ENCODE measurements at places on chromosomes 5 and 9.
A peak's percentile ranks its signal among the peaks of the same experiment; 100 is the strongest.

DNA sequence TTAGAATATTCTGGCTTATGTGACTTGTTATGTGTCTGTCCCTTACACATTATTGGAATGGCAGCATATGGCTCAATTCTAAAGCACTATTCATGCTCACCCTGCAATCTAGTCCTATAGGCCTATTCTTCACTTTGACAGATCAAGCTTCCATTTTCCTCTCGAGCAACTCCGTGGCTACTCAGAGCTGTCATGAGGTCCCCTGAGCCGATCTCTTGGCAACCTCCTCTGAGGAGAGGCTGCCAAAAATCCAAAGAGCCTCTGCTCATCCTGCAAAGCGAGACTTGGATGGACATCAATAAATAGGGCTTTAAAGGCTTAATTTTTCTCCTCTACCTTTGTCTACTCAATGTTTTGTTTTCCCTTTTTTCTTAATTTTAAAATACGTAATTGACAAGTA, 163.8 kb downstream of the GABRB2 start:
- DNase-seq, result no peak

- peak; percentile 23 for DNase-seq
Observed at GRCh38 chr9:72675586-72675985, 154.2 kb downstream of the TMC1 start.

GRCh38 chr5:63211448-63212132, 633.0 kb downstream of the LRRC70 start:
- DNase-seq, result no peak

DNA sequence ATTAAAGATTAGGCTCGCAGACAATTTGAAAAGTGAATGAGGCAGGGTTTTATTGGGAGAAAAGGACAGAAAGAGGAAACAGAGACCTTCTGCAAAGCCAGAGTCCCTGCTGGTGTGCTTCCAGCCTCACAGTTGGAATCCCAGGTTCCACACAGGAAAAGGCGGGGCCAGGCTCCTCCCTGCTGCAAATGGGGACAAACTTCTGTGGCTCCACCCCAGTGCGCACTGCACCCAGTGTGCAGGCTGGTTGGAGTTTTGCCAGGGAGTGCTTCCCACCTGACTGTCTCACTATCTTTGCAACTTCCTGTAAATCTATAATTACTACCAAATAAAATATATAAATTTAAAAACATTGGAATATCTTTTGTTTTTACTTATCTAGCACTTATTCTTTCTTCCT, 386.0 kb upstream of the GRIN3A start:
- DNase-seq, result no peak

GRCh38 chr5:5652181-5652580, 229.7 kb downstream of the ICE1 start:
- DNase-seq, result no peak

- DNase-seq, result no peak
Observed at GRCh38 chr5:123134653-123135181, 45.7 kb downstream of the PRDM6 start.

All from non-pigmented ciliary epithelial cell (primary cell).